Gastroesophageal sphincter (tissue), 4 donors: ENCODE measurements at places on chromosomes 1 and 21. TPM values are rescaled to one million over a fixed set of nuclear protein-coding genes. Genes with fewer than 3 reads are reported as not detected.

The TRMT13 gene
- 14.3 TPM for total RNA-seq

GRCh38 chr1:185966471-185966870 is 232.3 kb downstream of the HMCN1 start:
- ATAC-seq: peak; percentile 19

DNA sequence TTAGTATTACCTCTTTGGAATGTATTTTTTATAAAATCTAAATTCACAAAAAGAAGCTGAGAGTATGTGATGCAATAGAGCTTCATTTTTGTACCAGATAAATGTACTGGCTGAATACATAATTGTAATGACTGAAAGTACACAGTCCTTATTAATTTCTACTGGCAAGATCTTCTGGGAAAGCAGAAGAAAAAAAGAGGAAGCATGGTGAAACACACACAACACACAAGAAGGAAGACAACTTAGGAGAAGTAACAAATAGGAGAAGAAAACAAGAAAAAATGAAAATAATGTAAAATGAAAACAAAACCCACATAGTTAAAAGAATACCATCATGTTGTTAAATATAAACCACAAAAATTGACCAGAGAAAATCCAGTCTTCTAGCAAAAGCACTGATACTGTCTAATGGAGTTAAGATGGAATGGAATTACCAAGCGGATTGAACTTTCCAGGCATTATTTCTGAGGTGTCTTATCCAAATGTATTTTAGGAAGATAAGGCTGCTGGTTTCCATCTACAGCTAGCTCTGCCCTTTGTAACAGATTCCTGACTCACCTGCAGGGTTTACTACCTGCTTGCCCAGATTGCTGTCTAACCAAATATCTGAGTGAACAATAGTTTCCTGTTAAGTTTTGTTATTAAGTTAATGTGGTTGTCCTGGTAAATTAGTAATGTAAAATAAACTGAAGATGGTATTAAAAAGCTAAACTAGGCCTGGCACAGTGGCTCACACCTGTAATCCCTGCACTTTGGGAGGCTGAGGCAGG is 4.5 kb upstream of the COP1 start:
- ATAC-seq: no peak

The CFHR3 gene
- not detected for total RNA-seq

DNA sequence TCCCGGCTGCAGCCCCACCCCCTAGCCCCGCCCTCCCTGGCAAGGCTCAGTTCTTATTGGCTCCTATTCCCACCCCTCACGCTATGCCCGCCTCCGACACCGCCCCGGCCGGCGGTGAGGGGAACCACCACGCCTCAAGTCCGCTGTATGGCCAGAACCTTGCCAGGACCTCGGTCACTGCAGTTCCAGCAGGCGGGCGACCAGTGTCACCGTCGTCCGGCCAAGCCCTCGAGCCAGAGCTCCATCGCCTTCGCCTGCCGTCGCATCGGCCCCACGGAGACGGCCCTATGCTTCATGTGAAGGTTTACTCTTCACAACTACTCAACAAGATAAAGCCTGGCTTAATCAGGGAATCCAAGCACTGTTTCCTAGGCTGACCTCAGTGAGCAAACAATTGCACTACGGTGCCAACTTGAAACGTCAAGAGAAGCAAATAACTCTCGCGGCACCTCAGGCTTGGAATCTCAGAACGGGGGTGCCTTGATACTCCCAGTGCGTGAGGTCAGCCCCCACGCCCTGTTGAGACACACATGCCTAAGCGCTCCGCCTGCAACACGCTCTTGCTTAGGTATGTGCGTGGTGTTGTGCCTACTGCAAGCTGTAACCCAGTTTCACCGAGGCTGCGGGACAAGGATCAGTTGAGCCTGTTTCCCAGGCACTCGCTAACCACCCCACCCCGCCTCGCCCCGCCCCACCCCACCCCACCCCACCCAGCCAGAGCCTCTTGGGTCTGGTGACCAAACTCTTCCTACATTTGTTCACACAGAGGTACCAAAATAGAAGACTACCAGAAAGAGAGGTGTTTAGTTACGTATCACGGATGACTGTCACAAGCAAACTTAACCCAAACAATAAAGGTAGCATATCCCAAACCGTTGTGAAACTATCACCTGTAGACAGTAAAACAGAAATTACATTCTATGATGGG is 498 bp upstream of the DENND2C start:
- peak; percentile 99 for ATAC-seq

DNA sequence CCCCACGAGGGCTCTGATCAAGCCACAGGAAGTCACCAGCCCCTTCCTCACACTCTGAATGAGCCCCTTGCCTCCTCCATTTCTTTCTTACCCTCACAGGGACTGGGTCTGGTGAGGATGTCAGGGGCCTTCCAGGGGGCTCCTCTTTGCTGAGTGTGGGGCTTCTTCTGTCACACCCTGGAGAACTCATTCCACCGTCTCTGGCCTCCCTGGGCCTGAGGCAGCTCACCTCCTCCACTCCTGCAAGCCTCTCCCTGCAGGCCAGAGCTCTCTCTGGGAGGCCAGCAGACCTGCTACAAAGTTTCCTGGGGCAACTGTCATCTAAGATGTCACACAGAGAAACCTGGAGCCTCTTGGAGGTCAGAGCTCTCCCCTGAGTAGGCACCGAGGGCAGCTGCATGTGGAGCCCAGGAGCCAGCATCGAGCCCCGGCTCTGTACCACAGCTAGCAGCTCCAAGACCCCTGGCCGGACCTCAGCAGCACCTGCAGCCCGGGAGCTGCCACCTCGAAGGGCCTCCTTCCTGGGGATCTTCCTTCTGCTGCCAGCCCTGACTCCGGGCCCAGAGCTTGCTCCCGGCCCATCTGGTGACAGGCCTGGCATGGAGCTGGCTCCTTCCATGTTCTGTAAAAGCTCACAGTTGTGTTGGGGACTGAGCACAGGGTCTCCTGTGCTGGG is 1.1 kb downstream of the SPOCD1 start:
- no peak for ATAC-seq

The NR1I3 gene
- total RNA-seq: not detected

The LRRC8B gene
- 4.7 TPM for total RNA-seq

- no peak for ATAC-seq
Observed at GRCh38 chr1:172040466-172040865, 199.2 kb downstream of the DNM3 start.

DNA sequence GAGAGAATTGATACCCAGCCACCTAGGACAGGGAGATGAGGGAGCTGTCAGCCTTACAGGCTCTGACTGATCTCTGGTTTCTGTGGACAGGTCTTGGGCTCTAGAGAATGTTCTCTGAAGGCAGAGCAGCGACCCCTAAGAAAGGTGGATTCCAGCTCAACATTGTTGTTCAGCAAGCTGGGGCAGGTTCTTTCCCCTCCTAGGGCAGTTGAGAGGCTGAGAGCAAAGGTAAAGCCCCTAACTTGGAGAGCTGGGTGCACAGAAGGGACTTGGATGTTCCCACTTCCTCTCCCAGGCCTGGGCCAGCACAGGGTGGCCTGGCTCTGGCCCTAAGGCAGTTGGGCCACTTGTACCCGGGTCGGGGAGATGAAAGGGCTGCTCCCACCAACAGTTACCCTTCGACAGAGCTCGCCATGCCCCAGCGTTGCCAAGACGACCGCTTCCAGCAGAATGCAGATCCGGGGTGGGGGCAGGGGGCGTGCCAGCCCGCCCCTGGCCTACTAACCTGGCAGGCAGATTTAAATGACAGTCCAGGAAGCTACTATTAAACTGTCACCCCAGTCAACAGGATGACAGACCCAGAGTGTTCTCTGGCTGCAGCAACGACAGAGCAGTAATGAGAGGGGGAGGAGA is 31.6 kb downstream of the LRP8 start:
- no peak for ATAC-seq

The SNX7 gene
- 21.7 TPM for total RNA-seq

The NID1 gene
- total RNA-seq: 239 TPM

The CNKSR1 gene
- 1.1 TPM for total RNA-seq
